ENCODE measurements at places on chromosomes 6 and 20.

GRCh38 chr20:17627101-17627955 lies 54.7 kb downstream of the RRBP1 start:
- DNase-seq: no peak

- no peak for DNase-seq
Observed at GRCh38 chr6:147176795-147177194, 27.4 kb upstream of the STXBP5 start.

DNA sequence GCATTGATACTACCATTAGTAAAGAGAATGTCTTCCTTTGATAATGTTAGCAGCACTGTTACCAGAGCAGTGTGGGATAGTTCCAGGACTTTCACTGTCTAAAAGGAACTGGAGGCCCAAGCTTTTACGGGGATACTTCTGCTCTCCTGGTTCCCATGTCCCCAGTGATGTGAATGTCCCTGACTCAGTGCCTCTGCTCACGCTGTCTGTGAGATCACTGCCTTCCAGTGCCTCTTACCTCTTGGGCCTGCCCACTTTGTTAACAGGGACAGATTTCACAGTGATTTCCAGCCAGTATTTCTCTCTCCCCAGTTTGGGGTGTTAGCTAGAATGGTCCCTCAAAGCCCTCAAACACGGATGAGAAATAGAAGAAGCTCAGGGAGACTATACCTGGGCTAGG lies 14.4 kb downstream of the PTPRA start:
- no peak for DNase-seq

- no peak for DNase-seq
Observed at GRCh38 chr6:72534236-72534635, 87.6 kb upstream of the KCNQ5 start.

- no peak for DNase-seq
Observed at GRCh38 chr6:168345896-168346754, 26.5 kb upstream of the DACT2 start.

- no peak for DNase-seq
Observed at GRCh38 chr6:118933855-118934460, 1.0 kb downstream of the MCM9 start.

GRCh38 chr6:31538805-31539400 lies 2.9 kb downstream of the DDX39B start:
- DNase-seq: no peak

- DNase-seq: no peak
Observed at GRCh38 chr6:21441386-21441785, 152.2 kb upstream of the SOX4 start.

GRCh38 chr6:111994791-111995190 lies 59.1 kb upstream of the CCN6 start:
- DNase-seq: no peak

DNA sequence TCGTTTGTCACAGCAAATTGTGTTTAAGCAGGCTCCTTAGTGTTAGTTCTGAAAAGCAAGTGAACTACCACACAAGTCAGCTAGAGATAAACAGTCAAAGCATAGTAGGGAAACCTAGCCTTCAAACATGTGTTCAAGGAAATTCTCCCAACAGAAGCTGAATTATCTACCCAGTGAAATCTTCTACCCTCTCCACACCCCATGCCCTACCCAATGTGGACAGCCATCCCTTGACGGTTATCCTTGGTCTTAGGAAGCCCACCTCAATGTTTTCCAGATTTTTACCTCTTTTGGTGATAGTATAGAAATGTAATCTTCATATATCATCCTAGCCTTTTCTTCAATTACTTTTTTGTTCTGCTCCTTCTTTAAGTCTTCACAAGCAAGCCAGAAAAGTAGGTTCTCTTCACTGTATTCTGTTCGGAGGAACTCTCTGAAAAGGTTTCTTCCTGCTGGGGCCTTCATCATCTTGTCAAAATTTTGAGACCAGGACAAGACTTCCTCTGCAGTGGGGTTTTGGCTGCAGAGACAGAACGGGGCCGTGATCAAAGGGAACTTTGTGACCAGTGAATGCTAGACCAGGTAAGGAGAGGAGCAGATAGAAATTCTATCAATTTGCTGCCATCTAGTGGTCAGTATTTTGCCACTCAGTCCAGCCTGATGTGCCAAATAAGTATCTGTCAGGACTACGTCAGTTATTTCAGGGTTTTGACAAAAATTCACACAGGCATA lies 21.6 kb upstream of the MTRF1L start:
- peak; percentile 23 for DNase-seq

DNA sequence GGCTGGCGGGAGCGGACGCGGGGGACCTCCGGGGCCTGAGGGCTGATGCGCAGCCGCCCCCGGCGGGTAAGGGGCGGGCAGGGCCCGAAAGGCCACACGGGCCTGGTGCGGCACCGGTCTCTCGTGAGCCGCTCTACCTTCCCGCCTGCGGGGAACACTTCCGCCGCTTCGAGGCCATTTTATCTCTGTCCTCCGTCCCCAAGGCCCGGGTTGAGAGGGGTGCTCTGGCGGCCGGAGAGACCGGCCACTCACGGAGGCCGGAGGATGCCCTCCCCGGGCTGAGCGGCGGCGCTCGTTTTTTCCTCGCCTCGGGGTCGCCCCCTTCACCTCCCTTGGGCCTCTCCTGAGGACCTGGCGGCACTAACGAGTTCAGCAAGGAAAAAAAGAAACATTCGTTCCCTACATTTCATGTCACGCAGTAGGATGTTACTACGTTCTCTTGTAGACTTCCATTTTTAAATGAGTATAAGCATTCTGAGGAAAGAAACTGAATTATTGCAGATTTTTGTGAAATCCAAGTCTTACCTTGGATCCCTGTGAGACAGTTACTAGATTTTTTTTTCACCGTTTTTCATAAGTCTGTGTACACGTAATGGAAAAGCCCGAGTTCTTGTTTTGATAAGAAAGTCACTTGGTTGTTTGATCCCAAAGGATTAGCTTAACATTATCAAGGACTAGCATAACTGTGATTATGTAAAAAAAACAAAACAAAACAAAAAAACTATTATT lies 575 bp downstream of the WTAP start:
- no peak for DNase-seq

GRCh38 chr20:38818113-38819065 lies 12.9 kb downstream of the PPP1R16B start:
- DNase-seq: no peak

- DNase-seq: no peak
Observed at GRCh38 chr6:169545982-169546381, 155.8 kb downstream of the WDR27 start.

GRCh38 chr20:57628047-57628961 lies 8.1 kb upstream of the ZBP1 start:
- DNase-seq: peak; percentile 80

DNA sequence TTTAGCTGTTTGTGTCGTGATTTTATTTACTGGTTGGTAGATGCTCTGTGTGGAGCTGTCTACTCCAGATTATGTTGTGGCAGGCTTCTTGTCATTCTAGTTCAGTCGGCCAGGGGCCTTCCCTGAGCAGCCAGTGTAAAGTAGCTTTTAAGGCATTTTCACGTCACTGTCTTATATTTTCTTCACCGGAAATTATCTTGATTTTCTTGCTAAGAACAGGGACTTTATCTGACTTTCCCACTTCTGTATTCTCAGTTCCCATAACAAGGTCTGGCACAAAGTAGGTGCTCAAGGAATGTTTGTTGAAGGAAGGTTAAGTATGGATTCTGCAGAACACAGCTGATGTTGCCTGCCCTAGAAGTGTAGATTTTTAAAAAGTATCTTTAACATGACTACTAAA lies 868 bp downstream of the LTV1 start:
- no peak for DNase-seq

DNA sequence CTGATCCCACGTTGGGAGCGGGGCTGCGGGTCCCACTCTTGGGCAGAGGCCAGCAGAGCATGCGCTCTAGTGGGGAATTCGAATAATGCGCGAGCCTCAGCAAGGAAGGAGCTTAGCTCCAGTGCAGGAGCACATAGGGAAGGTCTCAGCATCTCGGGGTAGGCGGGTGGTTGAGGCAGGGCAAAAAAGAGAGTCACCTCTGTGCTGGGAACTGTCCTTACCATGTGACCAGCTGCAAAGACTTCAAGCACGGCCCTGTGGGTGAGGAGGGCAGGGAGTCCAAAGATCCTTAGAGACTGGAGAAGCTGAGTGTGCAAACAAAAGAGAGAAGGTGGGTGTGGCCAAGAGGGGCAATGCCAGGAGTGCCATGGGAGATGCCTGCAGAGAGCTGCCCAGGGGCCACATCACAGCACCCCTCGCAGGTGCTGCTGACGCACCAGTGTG lies 79.2 kb upstream of the CD93 start:
- no peak for DNase-seq

- DNase-seq: no peak
Observed at GRCh38 chr20:56630086-56630493, 984 bp downstream of the TFAP2C start.

DNA sequence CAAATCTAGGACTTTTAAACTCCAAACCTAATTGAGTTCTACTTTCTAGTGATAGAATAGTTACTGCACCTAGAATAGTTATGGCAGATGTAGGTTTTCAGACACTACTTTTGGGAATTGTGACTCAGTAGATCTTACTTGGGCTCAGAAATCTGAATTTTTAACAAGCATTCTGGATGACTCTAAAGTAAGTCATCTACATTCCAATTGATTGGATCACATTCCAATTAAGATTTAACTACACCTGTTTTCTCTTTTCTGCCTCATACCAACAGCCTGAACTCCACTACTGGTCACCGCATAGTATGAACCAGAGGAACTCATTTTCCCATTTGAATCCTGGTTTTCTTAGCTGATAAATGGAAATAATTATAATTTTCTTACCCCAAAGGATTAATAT lies 49.5 kb upstream of the TFAP2D start:
- no peak for DNase-seq

GRCh38 chr20:36861875-36862801 lies 13.8 kb upstream of the TLDC2 start:
- DNase-seq: no peak

- no peak for DNase-seq
Observed at GRCh38 chr6:7171119-7171518, 63.4 kb downstream of the RREB1 start.

DNA sequence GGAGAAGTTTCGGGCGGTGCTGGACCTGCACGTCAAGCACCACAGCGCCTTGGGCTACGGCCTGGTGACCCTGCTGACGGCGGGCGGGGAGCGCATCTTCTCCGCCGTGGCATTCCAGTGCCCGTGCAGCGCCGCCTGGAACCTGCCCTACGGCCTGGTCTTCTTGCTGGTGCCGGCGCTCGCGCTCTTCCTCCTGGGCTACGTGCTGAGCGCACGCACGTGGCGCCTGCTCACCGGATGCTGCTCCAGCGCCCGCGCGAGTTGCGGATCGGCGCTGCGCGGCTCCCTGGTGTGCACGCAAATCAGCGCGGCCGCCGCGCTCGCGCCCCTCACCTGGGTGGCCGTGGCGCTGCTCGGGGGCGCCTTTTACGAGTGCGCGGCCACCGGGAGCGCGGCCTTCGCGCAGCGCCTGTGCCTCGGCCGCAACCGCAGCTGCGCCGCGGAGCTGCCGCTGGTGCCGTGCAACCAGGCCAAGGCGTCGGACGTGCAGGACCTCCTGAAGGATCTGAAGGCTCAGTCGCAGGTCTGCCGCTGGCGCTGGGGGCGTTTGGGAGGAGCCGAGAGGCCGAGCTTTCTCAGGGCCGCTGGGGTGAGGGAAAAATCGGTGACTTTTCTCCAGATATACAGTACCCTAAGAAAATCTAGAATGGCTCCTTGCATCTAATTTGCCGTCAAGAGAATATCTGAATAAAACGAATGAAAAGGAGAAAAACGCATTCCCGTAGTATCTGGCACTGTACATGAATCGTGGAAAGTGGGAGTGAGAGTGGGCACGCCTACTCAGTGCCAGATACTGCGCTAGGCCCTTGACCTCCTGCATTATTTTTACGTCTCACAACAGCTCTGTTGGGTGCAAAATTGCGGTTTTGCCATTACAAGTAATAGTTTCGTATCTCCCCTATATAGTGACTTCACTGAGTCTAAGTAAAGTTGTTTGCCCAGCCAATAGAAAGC lies 1.0 kb downstream of the CALHM6 start:
- no peak for DNase-seq

DNA sequence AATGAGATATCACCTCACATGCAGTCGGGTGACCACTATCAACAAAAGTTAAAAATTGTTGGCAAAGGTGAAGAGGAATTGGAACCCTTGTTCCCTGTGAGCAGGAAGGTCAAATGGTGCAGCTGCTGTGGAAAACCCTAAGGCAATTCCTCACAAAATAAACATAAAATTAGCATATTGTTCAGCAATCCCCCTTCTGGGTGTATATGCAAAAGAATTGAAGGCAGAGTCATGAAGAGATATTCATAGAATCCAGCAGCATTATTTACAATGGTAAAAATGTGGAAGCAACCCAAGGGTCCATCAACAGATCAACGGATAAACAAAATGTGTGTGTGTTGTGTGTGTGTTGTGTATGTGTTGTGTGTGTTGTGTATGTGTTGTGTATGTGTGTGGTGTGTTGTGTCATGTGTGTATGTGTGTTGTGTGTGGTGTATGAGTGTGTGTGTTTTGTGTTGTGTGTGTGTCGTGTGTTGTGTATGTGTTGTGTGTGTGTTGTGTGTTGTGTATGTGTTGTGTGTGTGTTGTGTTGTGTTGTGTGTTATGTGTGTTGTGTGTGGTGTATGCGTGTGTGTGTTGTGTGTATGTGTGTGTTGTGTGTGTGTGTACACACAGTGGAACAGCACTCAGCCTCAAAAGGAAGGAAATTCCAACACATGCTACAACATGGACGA lies 245.1 kb downstream of the ERMARD start:
- no peak for DNase-seq

- no peak for DNase-seq
Observed at GRCh38 chr6:157635388-157636244, 187.4 kb upstream of the SNX9 start.

GRCh38 chr6:41587131-41587879 lies 41.1 kb downstream of the FOXP4 start:
- DNase-seq: no peak

GRCh38 chr20:48096212-48096875 lies 311.1 kb upstream of the SULF2 start:
- no peak for DNase-seq

- no peak for DNase-seq
Observed at GRCh38 chr6:82040405-82041221, 206.9 kb downstream of the IBTK start.

DNA sequence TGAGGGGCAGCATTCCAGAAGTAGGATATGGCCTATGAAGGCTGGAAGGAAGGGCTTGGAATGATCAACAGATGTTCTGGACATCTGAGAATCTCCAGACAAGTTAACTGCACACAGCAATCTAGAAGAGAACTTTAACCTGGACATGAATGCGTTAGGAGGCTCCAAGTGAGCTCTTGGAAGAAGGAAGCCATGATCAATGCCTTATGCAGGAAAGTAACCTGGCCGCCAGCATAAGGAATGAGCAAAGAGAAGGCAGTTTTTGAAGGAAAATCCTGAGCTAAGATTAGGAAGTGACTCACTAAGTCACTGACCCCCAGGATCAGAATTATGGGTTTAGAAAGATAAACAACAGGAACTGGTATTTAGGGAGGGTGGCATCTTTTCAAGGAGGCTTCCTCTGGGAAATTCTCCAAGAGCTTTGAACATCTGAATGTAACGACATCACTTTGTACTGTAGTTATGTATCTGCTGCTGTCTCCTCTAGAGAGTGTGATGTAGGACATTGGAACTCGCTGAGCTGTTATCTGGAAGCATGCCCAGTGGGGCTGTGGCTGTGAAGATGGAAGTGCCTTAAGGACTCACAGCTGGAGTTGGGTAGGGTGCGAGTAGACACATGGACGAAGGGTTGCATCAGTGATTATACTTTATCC lies 236.8 kb downstream of the PACRG start:
- DNase-seq: no peak

- DNase-seq: no peak
Observed at GRCh38 chr20:7090811-7091210, 323.3 kb downstream of the BMP2 start.

GRCh38 chr6:142235791-142236190 lies 66.0 kb upstream of the ADGRG6 start:
- DNase-seq: no peak

Data from bone marrow (tissue), 2 donors.